ENCODE measurements at places on chromosomes 6 and 20.

DNA sequence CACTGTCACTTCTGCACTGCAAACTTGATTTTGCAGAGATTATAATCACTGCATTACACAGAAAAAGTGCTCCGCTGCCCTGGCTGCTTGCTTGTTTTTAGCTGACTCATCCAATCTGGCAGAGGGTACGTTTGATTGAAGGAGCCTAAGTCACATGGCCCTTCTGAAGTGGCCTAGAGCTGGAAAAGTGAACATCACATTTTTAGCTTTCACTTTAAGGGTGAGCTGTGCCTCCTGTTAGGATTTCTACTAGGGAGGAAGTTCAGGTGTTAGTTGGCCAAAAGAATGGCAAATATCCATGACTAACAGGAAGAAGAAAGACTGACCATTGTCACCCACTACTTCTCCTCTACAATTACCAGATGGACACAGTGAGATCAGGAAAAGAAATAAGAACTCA lies 889.1 kb upstream of the MAP3K7 start:
- no peak for DNase-seq

DNA sequence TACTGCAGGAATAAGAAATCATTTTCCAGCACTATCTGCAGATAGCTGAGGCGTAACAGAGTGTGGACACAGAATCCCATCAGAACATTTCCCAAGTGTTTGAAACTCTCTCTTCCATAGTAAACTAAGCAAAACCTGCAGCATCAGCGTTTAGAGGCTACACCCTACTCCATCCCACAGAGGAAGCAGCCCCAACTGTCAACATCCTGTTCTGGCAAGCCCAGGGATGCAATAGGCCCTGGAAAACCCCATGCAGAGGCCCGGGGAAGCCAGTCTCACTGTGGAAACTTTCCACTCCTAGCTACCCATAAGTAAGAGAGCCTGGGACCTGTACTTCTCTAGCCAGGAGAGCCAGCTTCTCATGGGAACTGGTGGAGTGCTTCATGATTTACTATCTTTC lies 129.4 kb downstream of the LY86 start:
- DNase-seq, result no peak

DNA sequence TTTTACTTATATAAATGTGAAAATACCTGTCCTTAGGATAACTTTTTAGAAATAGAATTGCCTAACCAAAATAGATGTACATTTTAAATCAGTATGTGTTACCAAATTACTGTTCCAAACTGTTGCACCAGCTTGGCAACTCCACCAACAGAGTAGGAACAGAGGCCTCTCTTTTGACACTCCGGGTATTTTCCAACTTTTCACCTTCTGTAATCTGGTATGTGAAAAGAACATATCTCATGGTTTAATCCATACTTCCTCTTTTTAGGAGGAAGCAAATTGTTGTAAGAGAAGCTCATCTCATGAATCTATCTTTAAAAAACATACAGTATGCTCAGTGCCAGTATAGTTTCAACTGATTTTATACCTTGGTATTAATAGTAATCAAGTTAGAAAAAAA lies 24.9 kb downstream of the RNF144B start:
- DNase-seq, result no peak

GRCh38 chr6:34865107-34865506 lies 22.7 kb downstream of the TAF11 start:
- DNase-seq, result no peak

DNA sequence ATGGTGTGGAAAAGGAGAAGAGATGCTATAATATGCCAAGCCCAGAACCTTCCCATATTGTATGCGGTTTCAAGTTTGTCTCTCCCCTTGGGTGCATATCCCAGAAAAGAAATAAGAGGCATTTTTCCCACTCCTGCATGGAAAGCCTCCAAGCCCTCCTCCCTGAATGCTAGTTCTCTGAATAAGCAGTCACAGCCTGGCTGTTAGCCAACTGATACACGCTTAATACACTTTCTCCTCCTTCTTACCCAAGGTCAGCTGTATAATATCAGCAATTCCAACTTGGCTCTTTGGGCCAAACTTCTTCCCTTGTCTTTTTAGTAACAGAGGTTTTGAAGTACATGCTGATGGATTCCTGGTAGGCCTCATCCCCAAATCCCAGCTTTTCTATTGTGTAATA lies 440.1 kb downstream of the EPHA7 start:
- DNase-seq, result no peak
